A673 (cell line): ENCODE measurements at places on chromosomes 16 and 17. TPM values are rescaled to one million over a fixed set of nuclear protein-coding genes. Genes with fewer than 3 reads are reported as not detected.

Gene ABI3
- total RNA-seq = 9.7 and 13.0 TPM in 2 replicates

Gene P2RX5
- 0.45 and 1.4 TPM in 2 replicates for total RNA-seq

Gene LCAT
- total RNA-seq = 15.5 and 17.6 TPM in 2 replicates

Gene SLFN14
- not detected in 2 replicates for total RNA-seq

Gene SLC26A11
- 23.5 and 23.6 TPM in 2 replicates for total RNA-seq

Gene RAB37
- not detected in 2 replicates for total RNA-seq

Gene ARHGAP44
- total RNA-seq = 0.42 and 0.49 TPM in 2 replicates

Gene ABCC11
- total RNA-seq = 0.13 TPM in 1 of 2 replicates, not detected in the other

Gene ZNF469
- total RNA-seq = 0.09 and 0.11 TPM in 2 replicates

Gene KRTAP1-1
- not detected in 2 replicates for total RNA-seq

Gene GAST
- total RNA-seq = not detected in 2 replicates

Gene ZC3H7A
- total RNA-seq = 65.0 and 67.2 TPM in 2 replicates

Gene OR3A3
- not detected in 2 replicates for total RNA-seq

Gene PLD2
- 20.1 and 31.7 TPM in 2 replicates for total RNA-seq

Gene CMTM2
- not detected in 2 replicates for total RNA-seq

Gene ZNF423
- 11.1 and 12.5 TPM in 2 replicates for total RNA-seq

Gene TMEM95
- total RNA-seq = not detected in 2 replicates

Gene MEOX1
- 0.82 and 1.1 TPM in 2 replicates for total RNA-seq

Gene YBX2
- 0.77 and 1.6 TPM in 2 replicates for total RNA-seq

Gene CARD14
- total RNA-seq = 0.09 TPM in 1 of 2 replicates, not detected in the other

Gene OTOP3
- total RNA-seq = not detected in 2 replicates

Gene HP
- not detected in 2 replicates for total RNA-seq

Gene NOL11
- total RNA-seq = 99.7 and 105 TPM in 2 replicates

Gene NPIPA2
- 7.8 TPM in 2 replicates for total RNA-seq

Gene CCL1
- not detected in 2 replicates for total RNA-seq

Gene TBC1D3I
- total RNA-seq = 0.58 TPM in 1 of 2 replicates, not detected in the other

Gene KRT23
- not detected in 2 replicates for total RNA-seq

Gene KRTAP2-1
- total RNA-seq = not detected in 2 replicates

Gene CHST4
- not detected in 2 replicates for total RNA-seq

Gene ASGR1
- total RNA-seq = 6.1 and 8.0 TPM in 2 replicates

Gene GLIS2
- total RNA-seq = 10.6 and 15.4 TPM in 2 replicates

Gene GNG13
- total RNA-seq = not detected in 2 replicates

Gene ARL5C
- total RNA-seq = not detected in 2 replicates

Gene DYNLL2
- 29.1 and 29.8 TPM in 2 replicates for total RNA-seq

Gene STX8
- 51.4 and 56.4 TPM in 2 replicates for total RNA-seq

Gene PAGR1
- total RNA-seq = 47.4 and 50.0 TPM in 2 replicates

Gene KRT13
- not detected in 2 replicates for total RNA-seq

Gene ACSM5
- total RNA-seq = not detected in 2 replicates

Gene SOCS3
- total RNA-seq = 7.2 and 9.5 TPM in 2 replicates

Gene TBC1D28
- total RNA-seq = not detected in 2 replicates

Gene FOXF1
- total RNA-seq = not detected in 2 replicates

Gene CACNG5
- total RNA-seq = 0.88 and 3.1 TPM in 2 replicates

Gene TP53TG3F
- total RNA-seq = not detected in 2 replicates

Gene GPRC5C
- 0.57 TPM in 1 of 2 replicates, not detected in the other for total RNA-seq

Gene GCGR
- not detected in 2 replicates for total RNA-seq

Gene CHAD
- total RNA-seq = 0.17 TPM in 1 of 2 replicates, not detected in the other

Gene KIF2B
- total RNA-seq = not detected in 2 replicates

Gene CCL7
- not detected in 2 replicates for total RNA-seq

Gene CCR7
- 0.30 and 0.55 TPM in 2 replicates for total RNA-seq

Gene CCDC154
- 1.2 and 1.6 TPM in 2 replicates for total RNA-seq

Gene PRSS33
- not detected in 2 replicates for total RNA-seq

Gene KRTAP4-4
- not detected in 2 replicates for total RNA-seq

Gene NUDT7
- 1.2 and 2.8 TPM in 2 replicates for total RNA-seq

Gene SYNGR3
- total RNA-seq = 1.4 and 2.3 TPM in 2 replicates

Gene CA7
- not detected in 2 replicates for total RNA-seq

Gene PPY
- not detected in 2 replicates for total RNA-seq

Gene MFSD6L
- total RNA-seq = not detected in 2 replicates

Gene OTOP2
- total RNA-seq = not detected in 2 replicates

Gene KRT24
- not detected in 2 replicates for total RNA-seq
